Stimulated activated naive CD4-positive, alpha-beta T cell treated with Interleukin-2 at 50 U/mL for 16 hours (primary cell): ENCODE measurements at places on chromosomes 2 and 18.

DNA sequence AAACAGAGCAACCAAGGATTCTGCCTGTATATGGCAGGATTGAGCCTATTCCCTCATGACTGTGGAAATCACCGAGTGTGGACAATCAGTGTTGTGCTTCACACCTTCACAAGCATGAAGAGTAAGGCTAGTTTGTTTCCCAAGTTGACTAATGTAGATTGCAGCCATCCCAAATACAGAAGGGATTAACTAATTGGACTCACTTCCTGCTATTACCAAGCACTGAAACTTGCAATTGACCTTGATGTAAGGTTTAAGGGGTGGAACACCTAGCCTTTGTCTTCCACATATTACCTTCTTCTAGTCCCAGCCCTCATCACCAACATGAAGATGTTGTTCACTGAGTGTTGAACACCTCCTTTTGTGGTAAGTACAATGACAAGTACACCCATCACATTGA, 120.9 kb upstream of the RND3 start:
- no peak for DNase-seq

DNA sequence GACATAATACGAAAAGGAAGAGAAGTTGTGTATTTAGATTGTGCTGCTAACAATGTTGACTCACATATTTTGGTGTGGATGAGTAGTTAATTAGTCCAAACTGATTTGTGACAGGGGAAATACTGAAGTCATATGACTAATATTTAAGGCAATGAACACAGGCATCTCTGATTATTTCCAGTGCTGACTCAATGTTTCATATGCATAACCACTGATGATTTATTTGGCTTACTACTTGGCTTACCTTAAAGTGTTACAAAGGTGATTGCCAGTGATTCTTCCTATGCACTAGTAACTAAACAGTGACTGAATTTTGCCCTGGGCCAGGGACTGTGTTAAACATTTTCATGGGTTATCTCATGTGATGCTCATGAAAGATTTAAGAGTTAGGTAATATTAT, 722.6 kb downstream of the METTL4 start:
- DNase-seq = no peak

DNA sequence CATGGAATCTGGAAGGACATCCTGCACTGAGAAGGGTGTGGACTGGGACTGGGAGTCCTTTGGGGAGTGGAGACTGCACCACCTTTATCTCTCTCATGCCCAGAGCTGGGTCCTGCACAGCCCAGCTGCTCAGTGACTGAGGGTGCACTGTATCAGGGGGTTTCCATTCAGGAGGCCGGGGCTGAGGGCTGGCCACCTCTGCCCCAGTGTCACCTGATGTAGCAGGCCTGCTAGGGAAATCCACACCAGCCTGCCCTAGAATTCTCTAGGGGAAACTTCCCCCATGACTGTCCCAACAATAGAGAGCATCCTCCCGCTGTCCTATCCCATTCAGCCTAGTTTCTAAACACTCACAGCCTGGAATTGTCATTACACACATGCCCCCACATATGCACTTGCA, 116.7 kb downstream of the CTIF start:
- no peak for DNase-seq

- DNase-seq = no peak
These were observed 39.5 kb downstream of the VWC2L start for GRCh38 chr2:214450118-214450894.

- no peak for DNase-seq
These were observed 36.4 kb upstream of the ZCCHC2 start for GRCh38 chr18:62486290-62486964.

DNA sequence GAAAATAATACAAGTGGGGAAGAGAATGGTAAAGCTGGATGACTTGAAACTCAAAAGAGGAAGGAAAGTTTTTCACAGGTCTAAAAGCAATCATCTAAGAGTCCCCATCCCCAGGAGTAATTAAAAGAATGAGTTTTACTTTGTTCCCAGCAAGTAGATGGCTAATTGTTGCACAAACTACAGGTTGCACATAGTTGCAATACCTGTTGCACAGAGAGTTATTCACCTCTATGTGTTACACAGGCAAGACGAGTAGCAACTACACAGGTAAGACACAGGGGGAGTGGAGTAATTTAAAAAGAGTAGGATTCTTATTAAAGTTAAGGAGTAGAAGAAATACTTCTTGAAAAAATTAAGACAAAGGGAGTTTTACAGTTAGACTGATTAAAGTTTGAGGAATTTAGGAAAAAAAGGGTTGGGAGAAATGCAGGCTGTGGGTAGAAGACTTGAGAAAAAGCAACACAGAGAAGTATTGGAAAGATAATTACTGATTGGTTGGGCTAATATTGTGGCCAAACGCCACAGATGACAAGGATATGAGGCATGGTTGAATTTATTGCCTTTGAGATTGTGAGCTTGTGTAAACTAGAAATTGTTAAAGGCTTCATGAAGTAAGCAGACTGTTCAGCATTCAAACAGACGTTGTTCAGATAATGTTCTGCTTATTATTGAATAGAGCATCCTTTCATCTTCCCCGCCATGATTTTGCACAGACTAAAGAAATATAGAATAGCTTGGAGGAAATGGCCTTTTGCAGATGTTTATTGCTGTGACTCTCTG, 699.3 kb downstream of the NR4A2 start:
- no peak for DNase-seq

DNA sequence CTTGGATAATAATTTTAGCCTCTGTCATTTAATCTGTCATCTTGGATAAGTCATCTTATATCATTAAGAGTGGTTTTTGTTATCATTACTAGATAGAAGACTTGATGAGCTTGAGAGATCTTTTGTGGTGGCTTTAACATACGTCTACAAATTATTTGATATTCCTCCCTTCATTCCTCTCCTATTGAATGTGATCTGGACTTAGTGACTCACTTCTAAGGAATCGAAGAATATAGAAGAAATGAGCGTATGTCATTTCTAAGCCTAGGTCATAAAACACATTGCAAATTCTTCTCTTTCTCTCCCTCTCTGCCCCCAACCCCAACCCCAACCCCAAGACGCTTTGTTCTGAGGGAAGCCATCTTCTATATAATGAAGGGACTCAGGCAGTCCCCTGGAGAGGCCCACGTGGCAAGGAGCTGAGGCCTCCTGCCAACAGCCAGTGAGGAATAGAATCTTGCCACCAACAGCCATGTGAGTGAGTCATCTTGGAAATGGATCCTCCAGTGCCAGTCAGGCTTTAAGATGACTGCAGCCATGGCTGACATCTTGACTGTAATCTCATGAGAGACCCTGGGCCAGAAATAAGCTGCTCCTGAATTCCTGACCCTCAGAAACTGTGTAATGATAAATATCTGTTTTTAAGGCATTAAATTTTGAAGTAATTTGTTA, 221.6 kb upstream of the SP5 start:
- no peak for DNase-seq

- DNase-seq = no peak
These were observed 210.7 kb downstream of the MTX2 start for GRCh38 chr2:176479961-176480360.

DNA sequence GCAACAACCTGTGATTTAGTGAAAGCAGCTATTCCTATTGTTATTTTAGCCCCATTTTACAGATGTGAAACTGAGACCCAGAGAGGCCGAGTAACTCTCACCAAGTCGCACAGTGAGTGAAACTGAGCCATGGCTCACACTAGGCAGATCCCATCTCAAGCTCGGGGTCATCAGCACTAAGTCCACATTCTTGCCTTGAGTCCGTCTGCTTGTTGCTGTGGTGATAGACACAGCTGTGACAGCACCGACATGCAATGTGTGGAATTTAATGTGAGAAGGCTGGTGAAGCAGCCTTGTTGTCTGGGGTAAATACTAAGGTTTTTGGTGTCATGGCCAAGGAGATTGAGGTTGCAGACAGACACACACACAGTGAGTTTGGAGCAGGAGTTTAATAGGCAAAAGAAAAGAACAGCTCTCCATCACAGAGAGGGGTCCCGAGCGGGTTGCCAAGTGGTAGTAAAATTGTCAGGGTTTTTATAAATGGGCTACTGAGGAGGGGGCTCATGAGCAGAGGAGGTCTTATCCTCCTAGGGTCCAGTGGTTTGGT, 40.2 kb upstream of the GMCL1 start:
- no peak for DNase-seq

DNA sequence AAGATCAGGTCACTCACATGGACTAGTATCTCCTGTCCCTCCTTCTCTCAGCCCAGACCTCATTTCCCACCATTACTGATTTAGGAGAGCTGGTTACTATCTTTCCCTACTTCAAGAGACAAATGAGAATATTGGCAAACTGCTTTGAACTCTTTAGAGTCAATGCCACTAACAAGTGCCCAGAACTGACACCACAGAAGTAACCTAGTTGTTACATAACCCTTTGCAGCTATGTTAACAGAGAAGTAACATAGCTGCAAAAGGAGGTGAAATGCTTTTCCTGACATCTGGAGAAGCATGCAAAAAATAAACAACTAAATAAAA, 30.0 kb downstream of the TGFA start:
- no peak for DNase-seq

- no peak for DNase-seq
These were observed 245.4 kb downstream of the NAPG start for GRCh38 chr18:10771053-10771709.

DNA sequence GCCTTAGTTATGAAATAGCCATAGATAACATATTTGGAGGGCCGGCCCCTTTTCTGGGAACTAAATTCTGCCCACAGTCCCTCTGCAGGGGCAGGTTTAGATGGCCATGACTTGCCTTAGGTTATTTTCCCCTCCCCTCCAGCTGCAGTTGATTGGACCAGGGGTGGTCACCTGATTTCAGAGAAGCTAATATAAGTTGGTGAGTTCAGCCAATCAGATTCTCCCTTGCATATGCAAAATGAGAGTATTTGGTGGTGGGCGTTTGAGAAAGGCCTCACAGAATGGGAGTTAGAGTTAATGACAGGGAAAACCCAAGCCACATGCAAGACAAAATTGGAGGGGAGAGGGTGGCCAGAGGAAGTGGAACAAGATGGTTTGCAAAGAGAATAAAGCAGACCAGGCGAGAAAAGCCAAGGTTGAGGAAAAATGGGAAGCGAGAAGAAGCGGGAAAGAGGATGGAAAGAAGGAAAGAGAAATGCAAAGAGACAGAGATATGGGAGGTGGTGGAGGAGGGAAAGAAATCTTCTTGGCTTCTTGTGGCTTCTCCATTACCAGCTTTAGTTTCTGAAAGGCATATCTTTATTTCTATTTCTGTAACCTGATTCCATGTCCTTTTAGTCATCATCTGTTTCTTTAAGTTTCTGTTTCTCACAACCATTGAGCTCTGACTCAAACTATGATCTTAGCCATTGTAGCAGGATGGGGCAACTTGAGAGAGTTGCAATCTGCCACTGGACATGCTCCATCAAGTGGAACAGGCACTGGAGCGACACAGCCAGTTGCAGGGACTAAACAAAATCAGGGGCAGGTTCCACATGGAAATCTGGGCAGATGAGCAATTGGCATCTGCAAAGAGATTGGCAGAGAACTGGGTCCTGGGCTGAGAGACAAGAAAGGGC, 108.1 kb upstream of the SIX3 start:
- no peak for DNase-seq

GRCh38 chr2:72950558-72951255, 33.4 kb downstream of the EMX1 start:
- no peak for DNase-seq

GRCh38 chr2:231306791-231307393, 88.6 kb upstream of the B3GNT7 start:
- no peak for DNase-seq

DNA sequence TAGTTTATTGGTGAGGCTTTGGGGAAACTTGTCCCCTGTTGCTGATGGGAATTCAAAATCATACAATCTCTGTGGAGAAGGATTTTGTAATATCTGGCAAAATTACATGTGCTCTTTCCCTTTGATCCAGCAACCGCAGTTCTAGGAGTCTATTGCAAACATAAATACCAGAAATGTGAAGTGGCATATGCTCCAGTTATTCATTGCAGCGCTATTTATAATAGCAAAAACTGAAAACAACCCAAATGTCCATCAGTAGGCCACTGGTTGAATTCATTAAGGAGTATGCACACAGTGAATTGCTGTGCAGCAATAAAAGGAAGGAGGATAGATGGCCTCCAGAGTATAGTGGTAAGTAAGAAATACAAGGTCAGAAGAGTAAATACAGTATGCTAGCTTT, 76.5 kb downstream of the HNRNPLL start:
- no peak for DNase-seq

DNA sequence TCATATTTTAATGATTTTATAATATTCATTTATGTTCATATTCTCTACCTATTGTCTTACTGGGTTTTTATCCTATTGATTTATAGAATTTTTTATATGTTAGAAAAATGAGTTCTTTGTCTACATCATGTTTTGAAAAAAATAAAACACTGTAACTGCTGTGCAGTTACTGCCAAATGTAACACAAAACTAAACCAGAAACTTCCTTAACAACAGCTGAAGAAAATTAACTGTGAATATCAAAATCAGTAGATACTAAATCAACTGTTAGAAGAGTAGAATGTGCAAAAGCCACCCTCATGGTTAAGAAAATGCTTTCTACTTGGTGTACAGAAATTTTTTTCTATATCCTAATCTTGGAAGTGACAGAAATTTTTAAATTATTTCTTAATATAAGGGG, 69.5 kb downstream of the PTRHD1 start:
- DNase-seq = no peak

- no peak for DNase-seq
These were observed 2186.8 kb upstream of the CELF4 start for GRCh38 chr18:39752351-39752750.
